ENCODE measurements at places on chromosomes 11 and 22.

GRCh38 chr11:32511926-32512325 lies 71.7 kb upstream of the EIF3M start:
- DNase-seq: no peak

DNA sequence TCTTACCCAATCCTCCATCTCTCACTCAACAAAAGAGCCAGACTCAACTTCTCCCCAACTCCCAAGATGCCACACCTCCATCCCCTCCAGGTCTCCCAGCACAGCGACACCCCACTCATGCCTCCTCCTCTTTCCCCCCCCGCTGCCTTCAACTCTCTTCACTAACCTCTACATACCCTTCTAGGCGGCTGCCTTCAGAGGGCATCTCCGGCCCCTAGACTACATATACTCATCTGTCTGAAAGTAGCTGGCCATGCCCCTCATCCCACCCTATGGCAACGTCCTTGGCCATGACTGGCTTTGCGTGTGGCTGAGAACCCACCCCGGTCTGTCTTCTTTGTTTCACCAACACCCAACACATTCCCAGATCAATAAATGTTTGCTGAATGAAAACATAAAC lies 81.7 kb upstream of the TMEM45B start:
- no peak for DNase-seq

- DNase-seq: no peak
Measured at GRCh38 chr22:41828516-41828915, 4.4 kb upstream of the SREBF2 start.

DNA sequence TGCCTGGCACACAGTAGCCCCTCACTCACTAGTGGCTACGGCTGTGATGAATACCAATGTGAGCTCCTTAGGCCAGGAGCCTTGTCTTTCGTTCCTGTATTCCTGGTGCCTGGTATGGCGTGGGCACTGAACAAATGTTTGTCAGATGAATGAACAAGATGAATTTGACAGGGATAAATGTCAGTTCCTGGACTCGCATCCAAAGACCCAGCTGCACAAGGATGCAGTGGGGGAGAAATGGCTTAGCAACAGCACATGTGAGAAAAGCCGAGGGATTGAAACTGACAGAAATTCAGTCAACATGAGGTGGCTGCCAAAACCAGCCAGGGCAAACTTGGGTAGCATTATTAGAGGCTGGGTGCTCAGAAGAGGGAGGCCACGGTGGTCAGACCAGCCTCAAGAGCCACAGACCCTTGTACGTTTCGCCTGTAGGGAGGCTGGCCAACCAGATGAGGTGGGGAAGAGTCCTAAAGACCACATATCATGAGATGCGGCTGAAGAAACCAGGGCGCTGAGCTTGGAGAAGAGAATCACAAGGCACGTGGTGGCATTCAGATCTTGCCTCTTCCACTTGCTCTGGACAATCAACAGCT lies 7.7 kb upstream of the SLC22A8 start:
- no peak for DNase-seq

- DNase-seq: no peak
Measured at GRCh38 chr11:126711977-126712625, 288.5 kb downstream of the KIRREL3 start.

- no peak for DNase-seq
Measured at GRCh38 chr22:31286360-31287255, 5.7 kb downstream of the PIK3IP1 start.

DNA sequence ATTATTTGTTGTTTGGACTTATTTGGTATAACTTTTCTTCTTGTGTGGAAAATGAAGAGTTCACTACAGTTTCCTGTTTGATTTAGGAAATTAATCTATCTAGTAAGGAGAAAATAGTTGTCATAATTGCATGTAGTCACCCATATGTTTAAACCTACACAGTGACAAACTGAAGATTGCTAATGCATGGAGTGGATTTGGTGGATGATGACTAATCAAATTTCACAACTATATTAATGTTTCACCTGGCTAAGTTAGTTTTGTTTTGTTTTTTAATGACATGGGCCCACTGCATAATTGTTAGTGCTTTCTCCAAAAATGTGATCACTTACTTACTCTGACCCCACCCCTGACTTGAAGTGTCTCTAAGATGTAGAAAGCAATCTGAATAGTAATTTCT lies 170.6 kb downstream of the DYNC2H1 start:
- DNase-seq: peak; percentile 2

GRCh38 chr11:128098781-128099180 lies 488.6 kb downstream of the ETS1 start:
- no peak for DNase-seq

DNA sequence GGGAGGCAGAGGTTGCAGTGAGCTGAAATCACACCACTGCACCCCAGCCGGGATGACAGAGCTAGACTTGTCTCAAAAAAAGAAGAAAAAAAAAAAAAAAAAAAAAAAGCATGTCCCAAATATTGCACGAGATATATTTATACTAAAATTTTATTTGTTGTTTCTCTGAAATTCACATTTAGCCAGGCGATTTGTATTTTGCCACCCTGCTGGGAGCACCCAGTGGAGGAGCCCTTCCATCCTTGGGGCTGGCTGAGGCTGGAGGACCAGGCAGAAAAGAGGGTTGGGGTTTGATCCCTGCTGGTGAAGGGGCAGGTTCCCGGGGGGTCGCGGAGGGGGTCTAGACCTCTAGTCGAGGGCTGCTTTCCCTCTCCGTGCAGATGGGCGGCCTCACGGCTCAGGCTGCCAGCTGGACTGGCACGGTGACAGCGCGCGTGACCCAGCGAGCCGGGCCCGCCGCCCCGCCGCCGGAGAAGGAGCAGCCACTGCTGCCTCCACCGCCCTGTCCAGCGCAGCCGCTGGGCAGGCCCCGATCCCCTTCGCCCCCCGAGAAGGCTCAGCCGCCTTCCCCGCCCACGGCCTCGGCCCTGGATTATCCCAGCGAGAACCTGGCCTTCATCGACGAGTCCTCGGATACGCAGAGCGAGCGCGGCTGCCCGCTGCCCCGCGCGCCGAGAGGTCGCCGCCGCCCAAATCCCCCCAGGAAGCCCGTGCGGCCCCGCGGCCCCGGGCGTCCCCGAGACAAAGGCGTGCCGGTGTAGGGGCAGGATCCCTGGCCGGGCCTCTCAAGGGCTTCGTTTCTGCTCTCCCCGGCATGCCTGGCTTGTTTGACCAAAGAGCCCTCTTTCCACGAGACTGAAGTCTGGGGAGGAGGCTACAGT lies 952 bp upstream of the CATSPERZ start:
- DNase-seq: no peak

DNA sequence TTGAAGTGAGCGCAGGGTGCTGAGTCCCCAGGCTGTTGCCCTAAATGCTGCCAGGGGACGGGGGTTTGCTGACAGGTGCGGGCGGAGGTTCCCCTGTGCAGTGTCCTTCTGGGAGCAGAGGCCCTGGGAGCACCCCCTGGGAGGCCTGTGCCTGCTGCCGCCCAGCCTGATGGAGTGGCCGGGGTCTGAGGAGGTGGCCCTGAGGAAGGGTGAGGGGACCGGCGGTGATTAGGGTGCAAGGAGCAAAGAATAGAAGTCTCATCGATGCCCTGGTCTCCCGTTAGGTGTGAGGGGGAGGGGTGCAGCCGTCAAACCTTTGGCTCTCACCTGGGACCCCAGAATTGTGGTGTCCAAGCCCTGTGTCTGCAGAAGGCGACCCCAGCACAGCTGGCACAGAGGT lies 1294.7 kb downstream of the BRD1 start:
- DNase-seq: no peak

DNA sequence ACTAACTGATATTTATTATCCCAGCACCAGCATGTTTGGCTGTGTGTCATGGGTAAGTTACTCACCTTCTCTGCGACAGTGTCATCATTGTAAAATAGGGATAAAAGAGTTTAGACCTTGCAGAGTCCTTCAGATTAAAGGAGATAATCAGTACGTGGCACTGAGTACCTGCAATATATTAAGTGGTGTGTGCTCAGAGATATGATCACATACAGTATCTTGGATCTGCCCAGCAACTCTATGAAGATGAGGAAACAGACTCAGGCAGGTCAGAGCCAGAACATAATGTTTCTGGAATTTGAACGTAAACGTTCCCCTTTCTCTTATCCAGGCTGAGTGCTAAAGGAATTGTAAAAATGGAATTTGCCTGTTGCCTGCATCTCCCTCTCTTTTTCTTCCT lies 46.9 kb upstream of the ELF5 start:
- no peak for DNase-seq

DNA sequence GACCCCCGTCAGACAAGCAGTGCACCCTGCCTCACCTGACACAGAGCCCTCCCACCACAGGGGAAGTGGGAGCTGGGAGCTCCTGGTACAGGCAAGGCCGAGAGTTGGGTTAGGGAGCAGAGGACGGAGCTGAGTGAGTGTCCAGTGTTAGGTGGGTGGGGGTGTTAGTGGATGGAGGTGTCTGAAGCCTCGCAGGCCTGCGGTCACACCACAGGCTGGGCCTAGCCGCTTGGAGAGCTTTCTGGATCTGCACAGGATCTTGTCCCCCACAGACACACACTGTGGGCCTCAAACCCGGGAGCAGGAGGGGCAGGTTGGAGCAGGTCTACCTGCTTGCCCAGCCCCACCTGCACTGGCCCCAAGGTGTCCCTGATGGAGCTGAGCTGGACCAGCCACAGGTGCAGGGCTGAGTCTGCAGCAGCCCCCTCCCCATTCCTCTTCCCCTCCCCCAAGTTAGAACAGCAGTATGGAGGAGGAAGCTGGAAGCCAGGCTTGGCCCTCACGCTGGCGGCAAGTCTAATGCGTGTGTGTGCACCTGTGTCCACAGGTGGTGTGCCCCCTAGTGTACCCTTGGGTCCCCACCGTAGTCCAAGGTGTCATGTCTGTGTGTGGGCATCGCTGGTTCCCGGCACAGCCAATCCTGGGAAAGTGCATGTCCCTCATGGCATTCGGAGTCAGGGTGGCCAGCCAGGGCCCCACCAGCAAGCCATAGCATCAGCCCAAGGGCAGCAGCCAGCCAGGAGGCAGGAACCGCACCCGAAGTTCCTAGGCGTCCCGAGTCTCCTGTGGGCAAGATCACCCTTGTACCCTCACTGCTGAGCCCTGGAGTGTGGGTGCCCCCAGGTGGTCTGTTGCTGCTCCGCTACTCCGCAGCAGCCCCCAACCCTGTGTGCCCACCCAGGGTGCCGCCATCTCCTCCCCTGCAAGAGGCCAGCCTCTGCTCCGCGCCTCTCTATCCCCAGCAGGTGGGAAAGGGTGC lies 2.0 kb upstream of the GATD1 start:
- DNase-seq: no peak

DNA sequence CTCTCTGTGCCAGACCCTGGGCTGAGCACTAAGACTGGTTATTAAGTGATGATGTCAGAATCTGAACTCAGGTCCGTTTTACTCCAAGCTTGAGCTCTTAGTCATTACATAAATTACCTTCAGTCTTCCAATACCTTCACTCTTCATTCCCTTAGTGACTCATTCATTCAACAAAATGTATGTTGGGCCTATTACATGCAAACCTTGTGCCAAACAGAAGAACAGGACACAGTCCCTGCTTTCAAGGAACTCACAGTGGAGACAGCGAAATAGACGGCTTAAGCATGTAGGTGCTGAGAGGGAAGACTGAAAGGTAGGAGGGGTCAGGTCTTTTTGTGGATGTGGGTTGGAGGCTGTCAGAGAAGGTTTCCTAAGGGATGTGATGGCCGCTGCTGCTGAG lies 3.3 kb downstream of the KCTD14 start:
- DNase-seq: no peak

DNA sequence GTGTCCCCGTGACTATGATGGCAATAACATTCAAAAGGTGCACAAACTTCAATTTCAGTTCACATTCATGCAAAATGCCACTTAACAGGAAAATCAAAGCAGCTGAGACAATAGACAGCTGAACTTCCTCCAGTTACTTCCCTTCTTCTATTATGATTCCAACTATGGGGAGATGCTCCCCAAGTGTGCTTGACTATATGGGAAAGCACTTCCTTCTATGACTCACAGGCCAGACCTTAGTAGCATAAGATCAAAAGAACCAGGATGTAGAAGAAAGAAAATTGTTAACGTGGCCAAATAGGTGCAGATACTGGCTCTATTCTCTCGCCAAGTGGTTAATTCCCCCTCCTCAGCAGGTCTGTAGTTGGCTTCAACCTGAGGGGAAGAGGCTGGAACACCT lies 7.8 kb upstream of the FAT3 start:
- DNase-seq: no peak

- no peak for DNase-seq
Measured at GRCh38 chr22:36246718-36247117, 6.2 kb upstream of the APOL1 start.

- no peak for DNase-seq
Measured at GRCh38 chr22:38569181-38569971, 607 bp downstream of the DMC1 start.

GRCh38 chr11:43690929-43691725 lies 10.6 kb downstream of the HSD17B12 start:
- no peak for DNase-seq

GRCh38 chr22:35150183-35151107 lies 84.5 kb downstream of the ISX start:
- peak; percentile 61 for DNase-seq

GRCh38 chr11:34395916-34396550 lies 38.2 kb upstream of the ABTB2 start:
- DNase-seq: peak; percentile 16

GRCh38 chr22:38304526-38304925 lies 12.7 kb downstream of the CSNK1E start:
- DNase-seq: no peak

DNA sequence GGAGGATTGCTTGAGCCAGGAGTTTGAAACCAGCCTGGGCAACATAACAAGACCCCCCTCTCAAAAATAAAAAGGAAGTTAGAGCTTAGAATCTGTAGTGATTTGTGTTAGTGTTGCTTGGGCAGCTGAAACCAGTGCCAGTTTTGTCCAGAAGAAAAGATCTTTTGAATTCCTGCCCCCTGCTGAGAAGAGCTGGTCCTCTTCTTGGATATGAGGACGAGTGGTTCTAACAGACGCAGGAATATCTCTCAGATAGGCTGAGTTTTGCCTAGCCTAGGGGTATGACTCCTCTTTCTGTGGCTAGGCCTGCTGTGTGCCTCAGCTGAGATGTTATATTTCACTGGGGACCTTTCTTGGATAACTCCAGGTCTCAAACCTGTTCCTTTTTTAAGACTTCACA lies 102.8 kb downstream of the STIM1 start:
- DNase-seq: no peak

- DNase-seq: peak; percentile 75
Measured at GRCh38 chr11:15471895-15472799, 357.4 kb downstream of the INSC start.

DNA sequence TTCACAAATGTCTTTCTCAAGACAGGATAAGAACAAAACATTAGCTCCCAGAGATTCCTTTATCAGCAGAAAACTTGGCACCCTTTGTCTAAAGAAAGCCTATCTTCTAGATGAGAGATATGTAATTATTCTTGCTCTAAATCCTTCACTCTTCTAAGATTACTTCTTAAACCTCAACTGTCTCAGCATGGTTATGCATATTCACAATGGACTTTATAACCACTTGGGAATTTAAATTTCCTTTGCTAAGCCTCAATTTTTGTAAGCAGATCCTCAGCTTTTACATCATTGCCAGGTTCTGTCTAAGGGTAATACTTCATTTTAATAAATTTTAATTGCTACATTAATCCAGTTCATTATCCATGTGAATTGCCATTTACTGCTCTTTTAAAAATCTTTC lies 433.6 kb upstream of the DDI1 start:
- no peak for DNase-seq
